ENCODE measurements at places on chromosomes 2 and 18.

DNA sequence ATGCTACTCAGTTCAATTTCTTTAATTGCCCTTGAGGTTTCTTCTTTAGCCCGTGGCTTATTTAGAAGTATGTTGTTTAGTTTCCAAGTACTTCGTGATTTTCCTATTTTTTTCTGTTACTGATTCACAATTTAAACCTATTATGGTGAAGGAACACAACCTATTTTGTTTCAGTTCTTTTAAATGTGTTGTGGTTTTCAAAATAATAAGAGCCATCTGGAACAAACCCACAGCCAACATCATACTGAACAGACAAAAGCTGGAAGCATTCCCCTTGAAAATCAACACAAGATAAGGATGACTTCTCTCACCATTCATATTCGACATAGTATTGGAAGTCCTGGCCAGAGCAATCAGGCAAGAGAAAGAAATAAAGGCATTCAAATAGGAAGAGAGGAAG, 155.2 kb downstream of the GALNT1 start:
- DNase-seq, result no peak

DNA sequence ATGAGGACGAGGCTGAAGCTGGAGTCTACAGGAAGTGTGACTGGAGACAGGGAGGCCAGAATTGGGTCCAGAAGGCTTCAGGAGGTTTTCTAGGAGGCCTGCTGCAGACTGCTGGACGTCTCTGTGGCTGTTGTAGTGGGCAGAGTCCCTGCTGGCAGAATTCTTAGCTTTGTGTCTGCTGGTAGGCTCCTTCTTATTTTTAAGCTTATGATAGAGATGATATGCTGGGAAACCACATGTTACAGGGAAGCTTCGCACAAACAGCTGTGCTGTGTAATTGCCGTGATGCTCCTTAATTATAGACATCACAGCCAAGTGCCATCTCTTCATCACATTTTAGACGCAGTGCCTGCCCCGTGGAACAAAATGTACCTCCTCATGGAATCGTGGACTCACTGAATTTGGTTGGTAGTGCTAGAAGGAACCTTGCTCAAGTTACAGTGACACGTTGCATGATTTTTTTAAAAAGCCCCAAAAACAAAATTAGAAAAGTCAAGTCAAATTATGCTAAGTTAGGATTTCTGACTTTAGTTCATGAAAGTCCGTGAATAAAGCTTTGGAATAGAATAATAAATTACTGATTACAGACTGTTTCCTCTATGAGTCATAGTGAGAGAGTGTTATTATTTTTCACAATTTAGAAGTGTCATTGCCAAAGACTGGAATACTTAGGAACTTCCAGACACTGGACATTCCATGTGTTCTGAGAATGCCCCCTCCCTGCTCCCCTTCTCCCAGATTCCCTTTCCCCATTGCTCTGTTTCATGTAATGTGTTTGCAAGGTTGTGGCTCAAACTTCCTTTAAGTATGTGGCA, 144.1 kb downstream of the FHOD3 start:
- no peak for DNase-seq

DNA sequence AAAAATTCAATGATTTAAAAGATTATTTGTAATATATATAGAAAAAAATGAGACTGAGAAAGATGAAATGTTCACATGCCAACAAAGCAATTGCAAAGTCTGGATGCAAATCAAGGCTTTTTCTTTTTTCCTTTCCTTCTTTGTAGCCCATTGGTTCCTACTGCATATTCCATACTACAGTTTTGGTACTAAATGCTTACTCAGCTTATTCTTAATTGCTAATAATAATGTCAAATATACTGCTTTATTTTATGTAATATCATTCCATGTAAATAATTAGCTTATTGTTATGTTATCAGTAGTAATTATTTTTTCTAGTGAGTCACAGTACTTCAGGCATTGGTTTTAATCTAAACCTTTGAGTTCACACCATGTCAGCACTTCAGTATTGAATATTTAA, 407.4 kb upstream of the LRRTM1 start:
- no peak for DNase-seq

- DNase-seq, result no peak
Measured at GRCh38 chr18:10153924-10154752, 240.3 kb downstream of the VAPA start.

DNA sequence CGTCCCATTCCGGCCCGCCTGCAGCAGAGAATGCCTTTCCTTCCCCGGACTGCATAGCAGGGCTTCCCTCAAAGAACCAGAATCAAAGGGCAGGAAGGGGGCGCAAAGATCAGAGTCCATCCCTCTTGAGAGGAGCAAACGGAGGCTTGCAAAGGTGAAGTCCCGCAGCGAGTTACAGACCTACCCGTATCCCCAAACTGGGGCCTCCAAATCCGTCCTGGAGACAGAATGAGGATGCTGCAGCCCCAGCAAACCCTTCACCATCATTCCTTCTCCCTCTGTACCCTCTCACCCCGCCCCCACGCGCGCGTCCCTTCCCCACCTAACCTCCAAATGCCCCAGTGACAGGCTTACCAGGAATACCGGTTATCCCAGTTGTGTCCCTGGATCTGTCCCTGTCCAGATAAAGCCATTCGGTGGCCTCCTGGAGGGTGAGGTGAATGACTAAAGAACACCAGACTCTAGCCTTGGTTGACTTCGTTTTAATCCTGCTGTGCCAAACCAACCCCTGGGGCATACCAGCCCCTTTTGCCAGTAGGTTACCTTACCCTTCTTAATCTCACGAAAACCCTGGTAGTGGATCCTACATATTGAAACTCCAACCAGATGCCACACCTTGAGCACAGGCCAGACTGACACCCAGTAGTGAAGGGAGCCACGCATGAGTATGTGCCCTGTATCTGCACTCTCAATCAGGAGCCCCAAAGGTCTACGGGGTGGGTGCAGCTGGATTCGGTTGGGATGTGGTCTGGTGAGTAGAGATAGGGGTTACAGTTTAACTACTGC, 961 bp upstream of the SLC40A1 start:
- DNase-seq, result no peak

- DNase-seq, result no peak
Measured at GRCh38 chr2:217040099-217040498, 180.2 kb upstream of the TNP1 start.

- DNase-seq, result no peak
Measured at GRCh38 chr2:7683196-7683595, 766.0 kb downstream of the RNF144A start.

GRCh38 chr2:187505065-187505672, 49.1 kb downstream of the TFPI start:
- DNase-seq, result no peak

- DNase-seq, result no peak
Measured at GRCh38 chr2:19579461-19579860, 221.0 kb upstream of the OSR1 start.

GRCh38 chr18:37986665-37987064, 421.1 kb upstream of the CELF4 start:
- DNase-seq, result no peak

- no peak for DNase-seq
Measured at GRCh38 chr18:58355243-58355642, 273.6 kb downstream of the ALPK2 start.

GRCh38 chr2:26650713-26651469, 9.7 kb upstream of the CIB4 start:
- DNase-seq, result peak; percentile 18

- DNase-seq, result no peak
Measured at GRCh38 chr2:41042343-41042742, 590.5 kb upstream of the SLC8A1 start.

GRCh38 chr2:217913436-217913835, 89.4 kb downstream of the TNS1 start:
- DNase-seq, result no peak

DNA sequence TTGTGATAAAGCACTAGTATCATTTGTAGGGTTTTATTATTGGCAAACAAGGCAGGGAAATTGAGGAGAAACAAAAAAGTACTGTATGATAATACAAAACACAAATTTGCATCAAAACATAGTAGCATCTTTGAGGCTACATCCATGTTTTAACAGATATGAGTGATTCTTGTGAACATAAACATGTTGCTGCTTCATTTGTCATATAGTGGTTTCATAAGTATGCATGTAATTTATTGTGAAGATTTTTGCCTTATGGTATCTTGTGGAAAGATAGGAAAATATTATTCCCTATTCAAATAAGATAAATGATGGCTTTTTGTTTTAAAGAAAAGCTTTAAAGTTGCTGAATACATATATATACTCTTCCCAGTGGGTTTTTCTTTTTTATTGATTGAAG, 60.3 kb downstream of the VRK2 start:
- no peak for DNase-seq

DNA sequence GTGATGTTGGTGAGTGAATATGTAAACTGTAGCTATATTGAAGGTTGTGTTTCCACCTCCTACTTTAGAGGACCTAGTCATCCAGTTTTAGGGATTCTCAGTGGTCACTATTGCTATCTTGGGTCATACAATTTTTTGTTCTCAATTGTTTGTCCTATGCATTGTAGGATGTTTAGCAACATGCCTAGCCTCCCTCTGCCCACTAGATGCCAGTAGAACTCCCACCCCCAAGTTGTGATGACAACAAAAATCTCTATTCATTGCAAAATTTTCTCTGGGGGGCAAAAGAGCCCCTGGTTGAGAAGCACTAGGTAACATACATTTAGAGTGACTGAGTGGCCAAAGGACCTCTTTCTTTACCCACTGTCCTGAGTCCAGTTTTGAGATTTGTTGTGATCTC, 87.3 kb downstream of the LRRTM4 start:
- no peak for DNase-seq

GRCh38 chr2:239120664-239121063, 272.8 kb downstream of the TWIST2 start:
- DNase-seq, result no peak

- DNase-seq, result no peak
Measured at GRCh38 chr2:190755772-190756415, 107.0 kb downstream of the NAB1 start.

GRCh38 chr2:233837694-233838229, 16.6 kb downstream of the HJURP start:
- no peak for DNase-seq

DNA sequence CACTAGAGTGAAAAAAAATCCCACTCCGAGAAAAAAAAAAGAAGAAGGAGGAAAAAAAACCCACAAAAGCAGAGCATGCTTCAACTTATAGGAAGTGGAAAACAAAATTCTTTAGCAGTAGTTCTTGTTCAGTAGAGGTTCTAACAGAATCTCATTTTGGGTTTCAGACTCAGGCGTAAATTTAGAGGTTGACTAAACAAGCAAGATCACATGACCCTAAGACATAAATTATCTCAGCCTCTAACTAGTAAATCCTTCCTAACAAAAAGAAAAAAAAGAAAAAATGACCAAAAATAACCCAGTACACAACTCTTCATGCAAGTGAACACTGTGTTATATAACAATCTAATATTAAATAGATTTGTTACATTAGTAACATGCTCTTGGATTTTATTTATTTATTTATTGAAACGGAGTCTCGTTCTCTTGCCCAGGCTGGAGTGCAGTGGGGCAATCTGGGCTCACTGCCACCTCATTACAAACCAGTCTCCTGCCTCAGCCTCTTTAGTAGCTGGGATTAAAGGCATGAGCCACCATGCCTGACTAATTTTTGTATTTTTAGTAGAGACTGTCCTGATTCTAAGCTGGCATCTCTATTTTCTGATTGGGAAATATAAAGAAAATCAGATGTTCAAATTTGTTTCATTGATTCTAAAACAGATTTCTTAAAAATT, 35.4 kb downstream of the PPP4R3B start:
- DNase-seq, result no peak

DNA sequence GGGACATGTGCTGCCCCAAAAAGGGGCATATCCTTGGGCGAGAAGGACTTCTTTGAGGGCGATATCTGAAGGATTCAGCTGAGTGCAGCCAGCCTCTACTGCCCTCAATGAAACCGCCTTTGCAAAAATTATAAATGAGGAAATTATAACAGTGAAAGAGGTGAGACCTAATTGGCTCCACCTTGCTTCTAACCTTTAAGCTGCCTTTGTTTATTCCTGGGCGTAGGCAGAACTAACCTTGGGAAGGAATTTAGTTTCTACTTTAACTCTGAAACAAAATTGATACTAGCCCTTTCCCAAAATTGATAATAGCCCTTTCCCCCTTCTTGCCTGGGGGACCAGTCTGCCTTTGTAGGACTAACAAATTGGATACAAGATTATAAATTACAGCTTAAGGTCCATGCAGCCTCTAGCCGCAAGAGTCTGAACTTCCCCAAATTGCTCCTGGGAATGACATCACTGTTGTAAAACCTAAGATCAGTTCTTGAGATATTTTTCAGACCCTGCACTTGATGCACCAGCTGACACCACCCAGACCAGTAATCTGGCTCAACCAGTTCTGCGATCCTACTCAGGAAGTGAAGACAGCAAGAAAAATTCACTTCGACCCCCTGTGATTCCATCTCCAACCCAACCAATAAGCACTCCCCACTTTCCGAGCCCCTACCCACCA, 36.0 kb upstream of the ASAP2 start:
- DNase-seq, result no peak

GRCh38 chr2:239015901-239016675, 168.2 kb downstream of the TWIST2 start:
- no peak for DNase-seq

DNA sequence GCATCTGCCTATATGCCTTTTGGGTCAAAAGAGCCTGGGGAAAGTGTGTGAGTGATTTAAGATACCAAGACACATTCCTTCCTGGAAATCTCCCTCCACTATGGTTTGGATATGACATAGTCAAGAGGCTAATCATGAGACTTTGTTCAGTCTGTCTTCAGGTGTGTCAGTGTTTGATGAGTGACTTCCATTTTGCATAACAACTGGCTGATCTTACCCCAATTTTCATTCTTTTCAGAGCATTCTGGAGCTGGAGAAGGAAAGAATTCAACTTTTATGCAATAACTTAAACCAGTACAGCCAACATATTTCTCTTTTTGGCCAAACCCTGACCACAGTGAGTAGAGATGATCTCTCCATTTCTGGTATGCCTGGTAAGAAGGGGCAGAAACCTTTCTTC, 39.4 kb downstream of the SPC25 start:
- no peak for DNase-seq

GRCh38 chr2:85216927-85217326, 83.7 kb downstream of the TCF7L1 start:
- no peak for DNase-seq

DNA sequence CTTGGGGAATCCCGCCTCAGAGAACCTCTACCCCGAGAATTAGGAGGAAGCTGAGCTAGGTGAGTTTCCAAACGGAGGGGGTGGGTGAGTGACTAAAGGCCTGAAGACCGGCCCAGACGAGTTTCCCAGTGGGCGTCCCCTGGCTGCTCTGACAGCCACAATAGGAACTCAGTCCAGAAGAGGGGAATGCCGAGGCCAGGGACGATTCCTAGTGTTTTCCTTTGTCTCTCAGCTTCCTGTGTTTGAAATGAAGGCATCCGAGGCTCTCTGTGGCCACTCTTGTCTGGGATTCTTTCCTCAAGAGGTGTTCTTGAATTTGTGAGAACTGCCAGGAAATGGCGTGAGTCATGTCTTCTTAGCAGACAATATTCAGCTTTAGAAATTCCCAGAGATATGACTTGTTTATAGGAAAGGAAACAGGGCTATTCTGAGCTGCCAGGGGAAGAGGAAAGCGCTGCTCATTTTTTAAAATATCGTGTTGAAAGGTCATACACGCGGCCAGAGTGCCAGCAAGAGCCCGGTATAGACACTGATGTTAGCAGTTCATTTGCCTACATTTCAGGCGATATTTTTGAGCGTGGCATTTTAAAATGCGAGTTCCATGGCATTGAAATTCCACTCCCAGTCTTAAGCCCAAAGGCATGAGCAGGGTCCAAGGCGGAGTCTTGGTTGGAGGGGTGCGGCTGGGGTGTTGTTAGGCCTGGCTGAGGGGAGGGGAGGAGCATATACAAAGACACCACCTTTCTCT, 169.1 kb upstream of the KLF7 start:
- peak; percentile 65 for DNase-seq

- no peak for DNase-seq
Measured at GRCh38 chr2:30155889-30156658, 9.3 kb downstream of the YPEL5 start.

GRCh38 chr18:49096021-49096420, 145.3 kb upstream of the SMAD7 start:
- no peak for DNase-seq
